ENCODE measurements at places on chromosomes 2 and 18.

GRCh38 chr2:232240906-232241305 lies 137.6 kb upstream of the ALPP start:
- no peak for DNase-seq

- DNase-seq: no peak
Measured at GRCh38 chr2:225993430-225993829, 593.9 kb downstream of the NYAP2 start.

GRCh38 chr2:71380665-71381064 lies 49.1 kb downstream of the ZNF638 start:
- DNase-seq: no peak

- DNase-seq: no peak
Measured at GRCh38 chr2:170770008-170770605, at the start of gene ERICH2. TSS of gene ERICH2 (plus strand) at chr2:170770378. CDS start at chr2:170770682, 304 bp downstream.

DNA sequence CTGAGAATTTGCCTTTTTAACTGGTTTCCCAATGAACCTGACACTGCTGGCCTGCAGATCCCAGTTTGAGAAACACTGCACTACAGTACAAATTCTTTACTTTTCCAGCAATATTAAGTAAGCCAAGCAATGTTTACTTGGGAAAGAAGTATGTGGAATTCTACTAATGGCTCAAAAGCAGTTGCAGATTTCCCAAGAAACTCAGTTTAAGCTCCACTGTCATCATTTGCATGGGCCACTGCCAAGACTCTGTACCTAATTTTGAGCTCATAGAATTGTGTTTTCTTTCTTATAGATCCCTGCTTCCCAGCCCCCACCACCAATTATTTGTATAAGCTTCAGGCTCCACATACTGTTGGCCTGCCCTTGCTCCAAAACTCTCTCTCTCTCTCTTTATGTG lies 676.1 kb downstream of the RNF144A start:
- DNase-seq: no peak

DNA sequence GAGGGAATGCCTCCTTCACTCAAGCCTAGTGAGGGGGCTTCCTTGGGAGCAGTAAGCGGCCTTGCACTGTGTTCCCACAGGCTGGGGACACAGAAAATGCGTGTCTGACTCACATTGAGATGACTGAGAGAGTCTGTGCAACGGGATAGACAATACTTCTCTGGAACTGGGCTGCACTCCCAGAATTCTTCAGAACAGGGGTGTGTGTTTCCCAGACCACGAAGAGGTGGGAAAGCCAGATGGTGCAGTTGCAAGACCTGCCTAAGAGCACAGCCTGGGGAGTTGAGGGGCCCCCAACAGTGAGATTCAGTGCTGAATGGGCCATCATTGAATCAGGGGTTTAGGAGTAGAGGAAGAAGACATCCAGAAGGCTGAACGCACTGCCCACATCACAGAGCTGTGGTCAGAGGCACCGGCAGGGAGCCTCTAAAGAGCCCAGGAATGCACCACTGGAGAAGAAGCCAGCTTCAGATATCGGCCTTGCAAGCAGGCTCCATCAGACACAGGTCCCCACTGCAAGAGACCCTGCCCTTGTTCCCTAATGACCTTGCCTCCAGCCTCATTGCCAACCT lies 36.6 kb upstream of the MRPL19 start:
- no peak for DNase-seq

GRCh38 chr2:42197792-42198191 lies 28.6 kb downstream of the EML4 start:
- DNase-seq: no peak
